Esophagus muscularis mucosa (tissue), 4 donors: ENCODE measurements at places on chromosomes 11 and 22. TPM values are rescaled to one million over a fixed set of nuclear protein-coding genes. Genes with fewer than 3 reads are reported as not detected.
A peak's percentile ranks its signal among the peaks of the same experiment; 100 is the strongest.

OR5AL1 gene
- not detected for total RNA-seq

SLC17A6 gene
- total RNA-seq = not detected

OR5P2 gene
- total RNA-seq = not detected

MCM5 gene
- 16.4 TPM for total RNA-seq

DNA sequence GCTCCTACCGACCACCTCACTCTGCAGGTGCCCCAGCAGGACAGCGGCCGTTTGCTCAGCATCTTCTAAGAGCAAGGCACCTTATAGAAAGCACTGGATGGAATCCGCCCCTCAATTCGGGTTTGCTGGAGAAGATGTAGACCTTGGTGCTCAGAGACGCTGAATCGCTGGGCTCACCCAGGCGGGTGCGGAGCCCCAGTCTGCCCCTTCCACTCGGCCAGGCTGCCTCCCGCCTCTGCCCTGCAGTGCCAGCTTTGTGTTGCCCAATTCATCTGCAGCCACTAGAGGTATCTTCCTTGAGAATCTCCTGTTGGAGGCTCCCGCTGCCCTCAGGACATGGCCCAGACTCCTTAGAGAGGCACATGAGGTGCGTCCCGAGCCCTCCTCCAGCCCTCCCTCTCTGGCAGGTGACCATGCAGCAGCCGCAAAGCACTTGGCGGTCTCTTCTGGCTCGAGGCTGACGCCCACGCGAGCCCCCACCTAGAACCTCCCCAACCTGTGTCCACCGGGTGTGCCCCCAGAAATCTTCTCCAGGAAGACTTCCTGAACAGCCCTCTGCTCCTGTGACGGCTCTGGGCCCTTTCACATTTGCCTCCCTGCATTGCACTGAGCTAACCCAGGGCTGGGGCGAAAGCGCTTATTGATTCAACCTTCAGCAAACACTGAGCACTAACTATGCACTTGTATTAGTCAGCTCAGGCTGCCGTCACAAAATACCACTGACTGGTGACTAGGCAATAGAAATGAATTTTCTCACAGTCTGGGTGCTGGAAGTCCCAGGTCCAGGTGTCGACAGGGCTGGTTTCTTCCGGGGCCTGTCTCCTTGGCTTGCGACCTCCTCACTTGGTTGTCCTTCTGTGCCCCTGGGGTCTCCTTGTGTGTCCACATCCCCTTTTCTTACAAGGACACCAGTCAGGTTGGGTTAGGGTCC is 117.5 kb downstream of the WNT7B start:
- DNase-seq = peak; percentile 79

DNA sequence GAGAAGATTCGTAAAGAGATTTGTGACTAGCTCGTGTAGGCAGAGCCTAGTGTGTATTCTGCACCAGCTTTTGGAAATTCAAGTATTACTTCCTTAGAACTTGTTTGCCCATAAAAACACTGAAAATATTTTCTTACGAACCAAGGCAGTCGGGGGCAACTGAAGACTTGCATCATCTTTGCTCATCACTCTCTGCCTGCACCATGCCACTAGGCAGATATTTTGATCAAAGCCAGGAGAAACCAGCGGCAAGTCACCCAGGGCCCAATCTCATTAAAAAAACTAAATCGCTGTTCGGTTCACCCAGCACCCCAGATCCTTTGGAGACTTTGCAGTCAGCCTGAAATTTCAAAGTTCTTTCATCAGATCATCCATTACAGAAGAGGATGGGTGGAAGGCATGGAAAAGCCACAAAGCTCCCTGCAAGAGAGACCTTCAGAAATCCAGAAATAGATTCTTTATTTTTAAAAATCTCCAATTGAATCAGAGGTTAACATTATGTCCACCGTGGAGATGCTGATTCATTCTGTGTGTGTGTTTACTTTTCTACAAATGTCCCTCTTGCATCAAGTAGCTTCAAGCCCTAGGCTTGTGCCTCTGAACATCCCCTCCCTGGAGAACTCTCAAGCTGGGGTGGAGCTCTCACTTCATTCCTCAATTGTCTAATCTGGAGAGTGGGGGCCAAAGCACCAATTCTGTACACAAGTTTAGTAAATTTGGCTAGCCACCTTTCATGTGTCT is 78.4 kb downstream of the ETS1 start:
- DNase-seq = no peak

- DNase-seq = no peak
Measured at GRCh38 chr11:122144752-122145151, 28.7 kb upstream of the BLID start.

DNA sequence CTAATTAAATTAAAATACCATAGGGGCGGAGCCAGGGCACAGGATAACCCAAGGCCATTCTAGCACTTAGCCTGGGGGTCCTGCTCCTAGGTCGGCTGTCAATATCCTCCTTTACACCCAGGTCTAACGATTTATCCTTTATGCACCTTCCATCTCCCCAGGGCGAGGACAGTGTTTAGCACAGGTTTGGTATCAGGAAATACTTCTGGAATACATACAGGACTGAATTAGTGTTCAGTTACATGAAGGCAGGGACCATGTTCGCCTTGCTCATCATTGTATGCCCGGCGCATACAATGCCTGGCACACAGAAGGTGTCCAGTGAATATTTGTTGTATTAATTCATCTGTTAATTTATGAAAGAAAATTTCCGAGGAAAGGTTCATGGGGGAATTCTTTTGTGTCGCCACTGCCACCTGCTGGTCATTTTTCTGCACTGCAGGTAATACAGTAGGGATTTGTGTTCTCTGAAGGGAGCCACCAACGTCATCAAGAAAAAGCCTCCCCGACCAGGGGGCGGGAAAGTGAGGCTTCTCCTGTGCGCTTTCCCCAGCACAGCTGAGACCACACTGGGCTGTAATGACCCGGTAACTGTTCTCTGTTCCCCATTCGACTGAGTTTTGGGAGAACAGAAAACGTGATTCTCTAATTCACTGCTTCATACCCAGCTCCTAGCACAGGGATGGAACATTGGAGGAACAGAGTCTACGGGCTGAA is 68.7 kb upstream of the ASPHD2 start:
- DNase-seq = peak; percentile 93

GRCh38 chr11:2700415-2701211 is 819 bp upstream of the KCNQ1OT1 start:
- DNase-seq = no peak
